ENCODE measurements at places on chromosomes 1 and 21.

GRCh38 chr1:220198186-220199005, 73.9 kb downstream of the RAB3GAP2 start:
- DNase-seq: no peak

GRCh38 chr21:31915566-31915965, 42.7 kb downstream of the HUNK start:
- no peak for DNase-seq

- DNase-seq: no peak
Measured at GRCh38 chr1:100188617-100189016, 10.6 kb upstream of the LRRC39 start.

DNA sequence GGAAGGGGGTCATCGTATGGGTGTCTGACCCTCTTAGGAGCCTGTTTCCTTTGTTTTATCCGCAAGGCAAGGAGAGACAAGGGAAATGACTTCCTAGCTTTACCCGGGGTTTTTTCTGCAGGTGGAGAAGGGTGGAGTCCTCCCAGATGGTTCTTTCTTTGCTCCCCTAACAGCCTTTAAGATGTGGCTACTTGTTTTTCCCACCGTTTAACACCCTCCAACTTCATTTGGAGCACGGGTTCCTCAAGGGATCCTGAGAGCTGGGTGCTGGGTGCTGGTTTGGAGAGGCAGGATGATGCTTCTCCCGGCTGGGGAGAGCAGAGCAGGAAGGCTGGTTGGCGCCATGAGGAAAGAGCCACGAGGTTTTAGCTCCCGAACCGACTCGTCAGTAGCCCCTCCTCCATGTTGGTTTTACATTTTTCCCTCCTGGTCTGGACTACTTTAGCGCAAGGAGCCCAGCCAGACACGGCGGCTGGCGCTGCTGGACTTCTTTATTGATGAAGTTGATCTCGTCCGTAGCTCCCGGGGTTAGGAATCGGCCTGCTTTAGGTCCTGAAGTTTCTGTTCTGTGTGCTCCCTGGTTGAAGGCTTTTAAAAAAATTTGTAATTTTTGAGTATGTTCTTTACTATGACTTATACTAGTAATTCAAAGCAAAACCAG, 1.4 kb downstream of the UCK2 start:
- no peak for DNase-seq

- DNase-seq: no peak
Measured at GRCh38 chr1:197393772-197394171, 125.7 kb downstream of the CRB1 start.

- no peak for DNase-seq
Measured at GRCh38 chr1:229699613-229700267, 73.7 kb downstream of the URB2 start.

DNA sequence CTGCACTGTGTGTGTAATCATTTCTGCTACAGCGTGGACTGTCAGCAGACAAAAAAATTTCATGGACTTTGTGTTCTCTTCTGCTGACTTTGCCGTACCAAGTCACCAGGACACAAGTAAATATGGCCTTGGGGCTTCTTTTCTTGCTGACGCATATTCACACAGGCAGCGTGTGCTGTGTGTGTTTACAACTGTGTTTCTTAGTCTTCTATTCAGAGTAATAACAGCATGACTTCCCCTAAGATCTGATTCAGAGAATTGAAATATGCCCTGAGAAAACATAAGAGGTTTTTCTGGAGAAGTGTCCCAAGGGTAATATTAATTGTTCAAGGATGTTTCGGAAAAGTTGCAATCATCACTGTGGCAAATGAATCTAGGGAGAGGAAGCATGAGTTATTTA, 47.1 kb upstream of the DYNLT5 start:
- no peak for DNase-seq

GRCh38 chr1:2556678-2557481, 709 bp downstream of the TNFRSF14 start:
- DNase-seq: peak; percentile 40

GRCh38 chr1:143720087-143721023, 251.4 kb downstream of the FAM72C start:
- DNase-seq: no peak

DNA sequence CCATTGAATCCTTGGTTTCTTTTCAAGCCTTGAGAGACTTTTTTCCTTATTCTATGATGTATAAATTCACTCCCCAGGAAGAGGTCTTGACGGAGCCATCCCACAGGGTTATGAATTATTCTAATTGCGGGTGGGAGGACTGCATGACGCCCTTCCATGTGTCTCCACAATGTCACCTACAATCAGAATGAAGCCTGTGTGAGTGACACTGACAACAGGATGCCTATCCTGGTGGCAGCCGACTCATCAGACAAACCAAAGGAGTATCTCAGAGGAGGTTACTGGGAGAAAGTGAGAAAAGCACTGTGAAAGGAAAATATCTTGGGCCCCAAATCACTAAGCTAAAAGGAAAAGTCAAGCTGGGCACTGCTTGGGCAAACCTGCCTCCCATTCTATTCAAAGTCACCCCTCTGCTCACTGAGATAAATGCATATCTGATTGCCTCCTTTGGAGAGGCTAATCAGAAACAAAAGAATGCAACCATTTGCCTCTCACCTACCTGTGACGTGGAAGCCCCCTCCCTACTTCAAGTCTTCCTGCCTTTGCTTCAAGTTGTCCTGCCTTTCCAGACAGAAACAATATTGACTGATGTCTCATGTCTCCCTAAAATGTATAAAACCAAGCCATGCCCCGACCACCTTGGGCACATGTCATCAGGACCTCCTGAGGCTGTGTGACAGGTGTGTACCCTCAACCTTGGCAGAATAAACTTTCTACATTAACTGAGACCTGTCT, 98.4 kb downstream of the SMYD2 start:
- DNase-seq: no peak

- no peak for DNase-seq
Measured at GRCh38 chr1:233721004-233721595, 107.2 kb downstream of the KCNK1 start.

DNA sequence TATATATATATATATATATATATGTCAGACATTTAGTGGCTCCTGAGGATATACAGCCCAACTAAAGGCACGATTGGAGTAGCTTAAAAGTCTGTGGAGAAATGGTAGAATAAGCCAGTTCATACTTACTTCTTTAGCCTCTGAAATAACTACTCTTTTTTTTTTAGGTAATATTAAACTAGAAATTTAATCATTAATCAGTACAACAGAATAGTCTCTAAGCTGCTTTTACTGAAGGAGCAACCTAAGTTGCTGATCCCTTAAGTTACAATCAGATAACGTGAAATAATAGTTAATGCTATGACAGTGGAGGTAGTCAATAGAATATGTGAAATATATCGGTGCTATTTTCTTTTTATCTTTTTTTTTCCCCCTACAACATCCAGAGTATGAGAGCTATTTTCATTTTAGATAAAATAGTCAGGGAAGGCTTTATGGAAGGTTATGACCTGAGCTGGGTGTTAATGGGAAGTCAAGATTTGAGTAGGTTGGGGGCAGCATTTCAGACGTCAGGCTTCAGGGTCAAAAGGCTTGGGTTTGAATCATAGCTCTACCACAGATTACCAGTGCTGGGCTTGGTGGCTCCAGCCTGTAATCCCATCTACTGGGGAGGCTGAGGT, 15.6 kb downstream of the ZMPSTE24 start:
- DNase-seq: no peak

DNA sequence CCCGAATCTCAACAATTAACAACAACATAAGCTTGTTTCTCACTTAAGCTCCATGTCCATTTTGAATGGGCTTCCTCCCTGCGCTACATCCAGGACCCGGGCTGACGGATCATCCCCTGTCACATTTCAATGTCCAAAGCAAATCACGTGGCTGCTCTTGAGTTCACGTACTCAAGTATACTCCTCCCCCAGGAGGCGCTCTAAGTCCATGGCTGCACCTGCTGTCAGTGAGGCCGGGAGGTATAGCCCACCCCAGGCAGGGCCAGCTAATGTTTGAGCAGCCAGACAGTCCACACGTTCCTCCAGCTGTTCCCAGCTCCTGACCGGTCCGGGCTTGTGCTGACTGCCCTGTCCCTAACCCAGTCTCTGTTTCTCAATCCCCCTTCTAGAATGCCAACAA, 220.8 kb downstream of the SLC35F3 start:
- DNase-seq: no peak

DNA sequence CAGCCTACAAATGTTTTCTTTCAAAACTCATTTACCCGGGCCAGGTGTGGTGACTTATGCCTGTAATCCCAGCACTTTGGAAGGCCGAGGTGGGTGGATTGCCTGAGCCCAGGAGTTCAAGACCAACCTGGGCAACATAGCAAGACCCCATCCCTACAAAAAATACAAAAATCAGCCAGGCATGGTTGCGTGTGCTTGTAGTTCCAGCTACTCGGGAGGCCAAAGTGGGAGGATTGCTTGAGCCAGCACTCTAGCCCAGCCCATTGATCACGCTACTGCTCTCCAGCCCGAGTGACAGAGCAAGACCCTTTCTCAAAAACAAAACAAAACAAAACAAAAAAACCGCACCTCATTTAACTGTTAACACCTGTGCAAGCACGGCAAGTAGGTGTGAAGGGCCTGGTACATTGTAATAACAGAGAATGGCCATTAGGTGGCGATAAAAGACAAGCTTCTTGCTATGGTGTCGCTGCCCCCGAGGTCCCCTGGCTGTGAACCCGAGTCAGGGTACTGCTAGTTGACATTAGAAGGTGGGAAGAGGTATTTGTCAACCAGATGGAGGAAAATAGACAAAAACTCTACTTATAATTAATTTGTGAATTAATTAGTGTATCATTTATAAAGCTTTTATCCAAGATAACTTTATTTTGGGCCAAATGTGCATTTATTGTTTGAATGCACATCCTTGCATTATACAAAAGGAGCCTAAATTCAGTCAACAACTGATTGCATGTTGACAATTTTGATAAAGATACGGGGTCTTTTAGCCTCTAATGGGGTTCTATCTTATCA, 66.5 kb downstream of the SH3BGR start:
- DNase-seq: peak; percentile 32

DNA sequence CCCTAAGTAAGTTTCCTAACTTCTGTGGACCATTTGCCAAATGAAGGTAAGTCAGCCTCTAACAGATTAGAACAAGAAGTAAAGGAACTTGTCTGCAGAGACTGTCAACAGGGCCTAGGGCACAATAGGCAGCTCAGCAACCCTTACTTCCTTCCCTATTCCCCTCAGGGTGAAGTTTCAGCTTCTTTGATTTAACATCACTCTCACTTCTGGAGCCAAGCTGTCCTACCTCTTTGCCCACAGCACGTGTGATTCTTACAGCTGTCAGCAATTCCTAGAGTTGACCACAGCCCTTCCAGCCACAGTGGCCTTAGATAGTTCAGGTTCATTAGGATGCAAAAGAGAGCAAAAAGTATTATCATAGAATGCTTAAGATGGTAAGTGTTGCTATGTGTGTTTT, 7.6 kb upstream of the EIF4G3 start:
- no peak for DNase-seq

- no peak for DNase-seq
Measured at GRCh38 chr1:235736263-235736662, 86.7 kb upstream of the GNG4 start.

DNA sequence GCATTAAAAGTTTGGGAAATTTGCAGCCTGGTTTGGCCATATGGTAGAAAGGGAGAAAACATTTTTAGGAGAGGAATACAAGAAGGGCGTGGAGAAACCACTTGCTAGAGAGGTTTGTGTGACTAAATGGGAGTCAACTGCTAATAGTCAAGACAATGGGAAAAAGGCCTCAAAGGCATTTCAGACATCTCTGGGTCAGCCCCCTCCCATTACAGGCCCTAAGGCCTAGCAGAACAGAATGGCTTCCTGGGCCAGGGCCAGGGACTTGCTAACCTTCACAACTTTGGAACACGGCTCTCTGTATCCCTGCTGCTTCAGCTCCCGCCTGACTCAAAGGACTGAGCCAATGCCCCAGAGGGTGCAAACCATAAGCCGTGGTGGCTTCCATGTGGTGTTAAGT, 752.3 kb upstream of the ADAMTS5 start:
- no peak for DNase-seq

Data from activated T-cell treated with anti-CD3 and anti-CD28 coated beads, Interleukin-2, amount 50 U/mL, for 1 hour (primary cell).